ENCODE measurements at places on chromosomes 6 and 20.

DNA sequence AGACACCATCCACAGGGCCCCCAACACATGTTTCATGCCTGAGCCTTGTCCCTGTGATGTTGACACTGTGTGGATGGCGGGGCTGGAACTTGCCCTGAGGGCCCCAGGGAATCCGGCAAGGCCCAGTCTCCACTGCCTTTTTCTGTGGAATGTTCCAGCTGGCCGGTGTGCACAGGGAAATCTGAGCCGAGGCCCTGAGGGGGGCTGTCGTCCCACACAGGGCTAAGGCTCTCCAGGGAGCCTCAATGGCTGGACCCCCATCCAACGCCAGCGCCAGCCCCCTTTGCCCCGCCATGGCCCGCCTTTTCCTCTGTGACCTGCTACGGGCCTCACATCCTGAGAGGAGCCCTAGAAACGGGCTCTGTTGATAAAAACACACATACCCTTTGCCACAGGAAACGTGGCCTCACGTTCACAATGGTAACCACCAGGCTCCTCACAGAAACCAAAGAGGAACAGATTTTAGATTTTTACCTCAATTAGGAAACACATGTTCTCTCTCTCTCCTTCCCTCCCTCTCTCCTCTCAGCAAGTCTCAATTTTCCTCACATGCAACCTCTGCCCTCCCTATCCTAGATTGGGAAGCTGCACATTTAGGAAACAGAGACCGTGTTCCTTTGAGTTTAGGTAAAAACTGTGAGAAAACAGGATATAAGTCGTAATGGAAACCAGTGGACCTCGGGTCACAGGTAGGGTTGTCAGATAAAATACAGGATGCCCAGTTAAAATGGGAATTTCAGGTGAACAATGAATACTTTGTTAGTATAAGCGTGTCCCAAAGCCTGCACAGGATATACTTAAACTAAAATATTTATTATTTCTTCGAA is 13.7 kb upstream of the ZNF831 start:
- no peak for DNase-seq

- DNase-seq = no peak
These were observed 26.4 kb downstream of the RPP40 start for GRCh38 chr6:4977468-4977867.

DNA sequence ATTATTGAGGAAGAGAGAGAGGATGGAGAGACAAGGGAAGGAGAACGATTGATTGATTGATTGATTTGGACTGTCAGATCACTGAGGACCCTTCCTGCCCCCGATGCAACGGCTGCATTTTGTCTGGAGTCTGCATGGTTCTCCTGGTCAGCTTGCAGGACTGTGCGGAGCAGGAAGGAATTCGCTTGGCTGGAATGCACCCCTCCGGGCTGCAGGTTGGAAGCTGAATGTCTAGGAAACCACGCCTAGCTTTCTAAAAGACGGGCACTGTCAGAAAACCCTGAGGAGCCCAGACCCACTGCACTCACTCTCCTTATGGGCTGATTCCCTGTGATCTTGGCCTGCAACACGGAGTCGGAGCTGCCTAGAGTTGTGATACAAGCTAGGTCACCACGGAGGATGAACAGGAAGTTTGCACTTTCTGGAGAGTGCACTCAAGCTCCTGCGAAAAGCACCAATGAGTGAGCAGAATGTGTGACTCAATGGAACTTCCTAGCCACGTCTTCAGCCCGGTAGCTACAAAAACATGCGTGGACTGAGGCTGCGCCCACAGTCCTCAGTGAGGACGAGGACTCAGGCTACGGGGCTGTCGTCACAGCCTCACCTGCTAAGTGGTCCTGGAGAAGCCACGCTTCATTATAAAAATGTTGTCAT is 14.4 kb downstream of the DACT2 start:
- no peak for DNase-seq

- DNase-seq = no peak
These were observed 6.4 kb downstream of the ZSWIM3 start for GRCh38 chr20:45863543-45864470.

Measured in inflammatory macrophage treated with lipopolysaccharide for 4 hours (primary cell).